Left ventricle myocardium superior (tissue), 1 donor: ENCODE measurements at places on chromosomes 16 and 17.

GRCh38 chr16:85980686-85981085 lies 81.7 kb downstream of the IRF8 start:
- DNase-seq, result no peak

DNA sequence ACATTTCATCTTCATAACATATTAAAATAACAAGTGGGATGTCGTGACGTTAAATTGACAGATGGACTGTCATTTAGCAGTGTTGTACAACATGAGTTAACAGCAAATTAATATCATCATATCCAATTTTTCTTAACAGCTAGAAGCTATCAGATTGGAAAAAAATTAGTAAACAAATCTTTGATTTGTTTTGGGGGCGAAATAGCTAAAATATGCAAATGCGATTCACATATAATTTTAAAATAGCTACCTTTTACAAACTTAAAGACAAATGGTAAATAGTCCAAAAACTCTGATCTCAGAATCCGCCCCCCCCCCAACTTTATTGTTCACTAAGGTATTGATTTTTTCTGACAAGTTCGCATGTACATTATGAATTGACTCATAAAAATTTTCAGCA lies 20.3 kb upstream of the NACA2 start:
- no peak for DNase-seq

- no peak for DNase-seq
Observed at GRCh38 chr16:31348579-31348978, 6.4 kb upstream of the ITGAX start.

- DNase-seq, result peak; percentile 62
Observed at GRCh38 chr17:2089021-2089422, 34.1 kb downstream of the HIC1 start.

DNA sequence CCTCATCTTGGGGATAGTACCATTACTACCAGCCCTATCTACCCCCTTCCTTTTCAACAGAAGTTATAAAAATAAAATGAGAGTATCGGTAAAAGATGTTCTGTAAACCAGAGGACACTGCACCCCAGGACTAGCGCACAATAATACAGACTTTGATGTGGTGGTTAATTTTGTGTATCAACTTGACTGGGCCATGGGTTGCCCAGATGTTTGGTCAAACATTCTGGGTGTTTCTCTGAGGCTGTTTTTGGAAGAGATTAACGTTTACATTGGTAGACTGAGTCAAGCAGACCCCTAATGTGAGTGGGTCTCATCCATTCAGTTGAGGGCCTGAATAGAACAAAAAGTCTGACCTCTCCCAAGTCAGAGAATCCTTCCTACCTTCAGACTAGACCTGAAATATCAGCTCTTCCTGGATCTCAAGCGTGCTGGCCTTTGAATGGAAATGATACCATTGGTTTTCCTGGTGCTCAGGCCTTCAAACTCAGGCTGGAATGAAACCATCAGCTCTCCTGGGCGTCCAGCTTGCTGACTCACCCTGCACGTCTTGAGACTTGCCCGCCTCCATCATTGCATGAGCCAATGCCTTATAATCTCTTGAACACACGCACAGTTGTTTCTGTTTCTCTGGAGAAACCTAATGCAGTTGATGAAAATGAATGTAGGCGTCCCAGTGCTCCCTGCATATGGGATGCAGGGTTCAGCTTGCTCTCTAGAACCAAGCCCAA lies 10.1 kb downstream of the MRM1 start:
- DNase-seq, result no peak

DNA sequence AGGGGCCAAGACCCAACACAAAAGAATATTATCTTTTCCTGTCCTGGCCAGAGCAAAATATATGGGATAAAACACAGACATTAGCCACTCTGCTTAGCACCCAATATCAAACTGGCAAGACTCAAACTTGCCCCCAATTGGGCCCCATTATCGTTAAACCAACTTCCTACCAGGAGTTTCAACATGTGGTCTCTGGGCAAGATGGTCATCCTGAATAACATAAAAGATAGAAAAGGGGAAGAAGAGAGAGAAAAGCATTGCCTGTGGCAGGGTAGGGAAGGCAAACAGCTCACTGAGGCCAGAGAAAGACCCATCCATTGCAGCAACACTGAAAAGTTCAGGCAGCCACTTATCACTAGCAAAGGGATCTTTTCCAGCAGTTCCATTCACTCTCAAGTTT lies 502.1 kb downstream of the KIF2B start:
- no peak for DNase-seq

DNA sequence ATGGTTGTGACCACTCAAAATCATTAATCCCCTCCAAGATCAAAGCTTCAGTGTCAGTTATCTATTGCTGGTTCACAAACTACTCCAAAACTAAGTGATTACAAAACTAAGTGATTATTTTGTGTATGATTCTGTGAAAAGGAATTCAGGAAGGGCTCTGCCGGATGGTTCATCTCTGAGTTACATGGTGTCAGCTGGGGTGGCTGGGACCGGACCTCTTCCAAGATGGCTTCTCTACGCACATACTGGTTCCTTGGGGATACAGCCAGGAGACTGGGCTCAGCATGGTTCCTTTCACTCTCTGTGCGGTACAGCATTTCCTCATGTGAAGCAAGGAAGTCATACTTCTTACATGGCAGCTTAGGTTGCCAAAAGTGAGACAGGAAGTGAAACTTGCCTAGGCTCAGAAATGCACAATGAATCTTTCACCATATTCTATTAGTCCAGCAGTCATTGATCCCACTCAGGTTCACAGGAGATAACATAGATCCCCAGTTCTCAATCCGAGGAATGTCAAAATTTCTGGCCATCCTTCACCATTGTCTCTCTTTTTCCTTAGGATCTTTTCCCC lies 97.9 kb upstream of the IRX6 start:
- DNase-seq, result no peak

GRCh38 chr16:30615358-30616091 lies 5.3 kb upstream of the ZNF689 start:
- DNase-seq, result peak; percentile 74

GRCh38 chr17:50346313-50347116 lies 589 bp downstream of the XYLT2 start:
- peak; percentile 67 for DNase-seq

GRCh38 chr17:16486373-16487250 lies 5.4 kb downstream of the LRRC75A start:
- DNase-seq, result peak; percentile 90

DNA sequence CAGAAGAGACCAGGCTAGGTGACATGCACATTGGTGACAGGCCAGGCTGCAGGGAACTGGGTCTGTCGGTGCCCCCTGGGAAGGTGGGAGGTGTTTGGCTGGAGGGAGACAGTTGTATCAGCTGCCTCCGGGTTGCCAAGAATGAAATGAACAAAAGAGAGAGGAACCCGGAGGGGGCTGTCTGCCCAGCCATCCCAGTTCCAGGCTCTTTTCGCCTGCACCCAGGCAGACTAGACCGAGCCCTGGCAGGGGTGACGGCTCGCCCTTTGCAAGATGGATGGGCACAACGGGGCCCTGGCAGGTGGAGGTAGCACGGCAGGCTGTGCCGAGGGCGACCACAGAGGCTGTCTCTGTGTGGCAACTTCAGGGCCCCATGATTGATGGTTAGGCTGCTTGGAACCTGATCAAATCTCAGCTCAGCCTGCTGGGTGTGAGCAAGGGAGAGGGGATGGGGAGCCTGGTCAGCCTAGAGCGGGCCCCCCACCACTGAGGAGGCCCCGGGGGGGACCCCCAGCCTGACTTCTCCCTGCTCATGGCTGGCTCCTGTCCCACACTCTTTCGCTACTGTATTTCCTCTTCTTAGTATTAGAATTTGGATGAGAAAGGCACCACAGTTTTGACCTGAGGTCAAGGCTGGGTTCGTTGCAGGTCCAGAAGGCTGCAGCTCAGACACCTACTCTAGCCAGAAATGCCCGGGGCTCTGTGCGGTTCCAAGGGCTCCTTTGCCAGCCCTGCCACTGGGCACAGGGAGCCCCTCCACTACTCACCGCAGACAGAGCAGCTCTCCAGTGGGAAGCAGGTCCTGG lies 118.9 kb upstream of the CHMP6 start:
- DNase-seq, result peak; percentile 28

- DNase-seq, result no peak
Observed at GRCh38 chr16:61780161-61780560, 256.1 kb downstream of the CDH8 start.

GRCh38 chr17:3039736-3040135 lies 23.7 kb downstream of the OR1D5 start:
- DNase-seq, result no peak

DNA sequence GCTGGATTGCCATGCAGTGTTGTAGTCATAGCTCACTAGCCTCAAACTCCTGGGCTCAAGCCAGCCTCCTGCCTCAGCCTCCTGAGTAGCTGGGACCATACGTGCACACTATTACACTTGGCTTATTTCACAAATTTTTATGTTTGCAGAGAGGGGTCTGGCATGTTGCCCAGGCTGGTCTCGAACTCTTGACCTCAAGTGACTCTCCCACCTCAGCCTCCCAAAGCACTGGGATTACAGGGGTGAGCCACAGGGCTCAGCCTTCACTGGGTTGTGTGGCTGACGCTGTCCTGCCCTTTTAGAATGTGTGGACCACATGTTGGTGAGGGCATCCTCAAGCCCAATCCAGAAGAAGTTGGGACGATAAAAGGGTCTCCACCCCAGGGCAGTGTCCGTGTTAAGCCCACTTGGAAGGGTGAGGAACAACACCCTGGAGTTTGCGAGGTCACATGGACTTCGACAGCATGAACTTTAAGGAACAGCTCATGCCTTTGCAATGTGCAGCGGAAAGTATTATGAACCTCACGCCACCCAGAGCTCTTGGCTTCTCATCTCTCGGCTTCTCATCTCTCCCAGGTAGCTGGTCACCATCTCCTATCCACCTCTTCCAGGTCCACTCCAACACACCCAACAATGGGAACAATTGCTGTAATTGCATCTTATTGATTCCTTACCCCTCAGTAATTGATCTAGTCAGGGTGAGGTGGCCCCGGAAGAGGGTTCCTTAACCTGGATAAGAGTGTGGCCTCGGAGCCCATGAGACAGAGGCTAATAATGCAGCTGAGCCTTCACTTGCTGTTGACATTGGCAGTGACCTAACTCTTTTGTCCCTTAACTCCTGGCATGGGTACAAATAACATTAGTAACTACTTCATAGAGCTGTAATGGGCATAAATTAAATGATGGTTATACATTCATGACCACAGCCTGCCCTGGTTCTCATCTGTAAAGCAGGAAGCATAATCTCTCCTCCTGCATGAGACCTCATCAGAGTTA lies 6.7 kb downstream of the FOXL1 start:
- DNase-seq, result no peak

GRCh38 chr17:64920026-64920418 lies 744 bp upstream of the LRRC37A3 start:
- no peak for DNase-seq

GRCh38 chr16:53433509-53433908 lies 762 bp upstream of the RBL2 start:
- DNase-seq, result no peak

GRCh38 chr17:1197379-1197778 lies 17.6 kb upstream of the ABR start:
- DNase-seq, result peak; percentile 26

- peak; percentile 92 for DNase-seq
Observed at GRCh38 chr17:27315322-27315721, 21.4 kb downstream of the WSB1 start.

DNA sequence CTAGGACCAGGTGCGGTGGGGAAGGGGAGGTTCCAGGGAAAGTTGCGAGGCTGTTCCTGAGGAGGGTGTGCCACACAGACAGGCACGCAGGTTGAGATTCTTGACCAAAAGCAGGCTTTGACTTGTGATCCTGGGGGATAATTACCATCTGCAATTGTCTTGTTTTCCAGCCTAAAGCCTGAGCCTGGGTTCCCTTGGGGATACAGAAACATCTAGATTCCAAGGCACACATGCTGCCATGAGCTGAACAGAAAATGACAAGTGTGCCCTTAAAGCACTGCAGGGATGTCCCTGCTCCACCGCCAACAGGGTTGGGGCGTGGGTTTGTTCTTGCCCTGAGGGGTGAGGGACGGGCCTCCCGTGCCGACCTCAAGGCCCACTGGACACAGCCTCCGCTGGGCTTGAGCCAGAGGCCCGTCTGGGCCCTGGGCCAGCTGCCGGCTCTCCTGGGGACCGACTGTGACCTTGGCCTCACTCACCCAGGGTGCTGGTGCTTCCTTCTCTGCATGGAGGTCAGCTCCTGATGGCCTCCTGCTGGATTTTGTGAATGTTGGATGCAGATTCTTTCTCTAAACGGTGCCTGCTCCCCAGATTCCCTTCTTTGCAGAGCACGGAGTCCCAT lies 14.0 kb downstream of the CA5A start:
- peak; percentile 74 for DNase-seq

DNA sequence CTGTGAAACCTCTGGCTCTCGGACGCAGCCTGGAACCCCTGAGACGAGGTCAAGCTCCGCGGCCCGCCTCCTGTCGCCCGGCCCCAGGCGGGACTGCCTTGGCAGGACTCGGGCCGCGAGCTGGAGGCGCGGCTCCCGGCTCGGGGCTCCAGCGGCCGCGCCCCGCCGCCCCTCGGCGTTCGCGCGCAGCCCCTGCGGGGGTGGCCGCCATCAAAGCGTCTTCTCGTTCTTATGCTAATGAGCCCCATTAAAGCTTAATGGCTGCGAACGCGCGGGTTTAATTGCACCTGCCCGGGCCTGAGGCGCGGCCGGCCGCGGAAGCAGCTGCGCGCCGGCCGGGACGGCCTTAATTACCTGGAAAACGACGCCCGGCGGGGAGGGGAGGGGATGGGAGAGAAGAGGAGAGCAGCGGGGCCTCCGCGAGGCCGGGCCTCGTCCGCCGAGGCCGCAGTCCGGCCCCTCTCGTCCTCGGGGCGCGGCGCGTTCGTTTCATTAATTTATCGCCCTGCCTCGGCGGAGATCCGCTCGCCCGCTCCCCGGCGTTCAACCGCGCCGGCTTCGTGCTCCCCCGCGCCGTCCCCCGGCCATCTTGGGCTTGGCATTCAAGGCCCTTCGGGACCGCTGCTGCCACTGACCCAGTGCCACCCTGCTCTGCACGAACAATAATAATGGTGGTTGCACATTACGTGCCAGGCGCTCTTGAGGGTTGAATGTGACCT lies 19.2 kb downstream of the RAI1 start:
- DNase-seq, result peak; percentile 53

- DNase-seq, result no peak
Observed at GRCh38 chr17:67125417-67125816, 81.1 kb downstream of the CACNG1 start.

DNA sequence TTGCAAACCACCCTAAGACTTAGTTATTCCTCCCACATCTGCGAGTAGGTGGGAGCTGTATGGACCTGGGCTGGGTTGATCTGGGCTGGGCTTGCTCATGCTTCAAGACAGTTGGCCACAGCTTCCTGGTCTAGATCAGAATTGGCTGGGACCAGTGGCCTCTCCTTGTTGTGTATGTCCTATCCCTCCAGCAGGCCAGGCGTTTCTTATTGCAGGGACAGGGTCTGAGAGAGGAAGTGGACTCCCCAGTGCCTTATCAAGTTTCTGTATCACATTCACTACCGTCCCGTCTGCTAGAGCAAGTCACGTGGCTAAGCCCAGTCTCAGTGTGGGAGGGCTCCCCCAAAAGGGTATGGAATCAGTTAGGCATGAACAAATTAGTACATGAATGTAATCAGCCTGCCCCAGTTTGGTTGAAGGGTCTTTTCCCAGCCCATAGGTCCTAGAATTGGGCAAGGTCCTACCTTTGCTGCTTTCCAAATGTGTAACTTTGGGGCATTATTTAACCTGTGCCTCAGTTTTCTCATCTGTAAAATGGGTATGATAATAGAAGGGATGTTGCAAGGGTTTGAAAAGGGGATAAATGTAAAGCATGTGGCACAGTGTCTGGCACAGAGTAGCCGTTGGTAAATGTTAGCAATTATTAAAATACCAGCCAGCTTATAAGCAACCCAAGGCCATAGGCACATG lies 36.0 kb downstream of the NKD1 start:
- DNase-seq, result peak; percentile 4
